ENCODE measurements at places on chromosomes 2 and 18. TPM values are rescaled to one million over a fixed set of nuclear protein-coding genes. Genes with fewer than 3 reads are reported as not detected.

DNA sequence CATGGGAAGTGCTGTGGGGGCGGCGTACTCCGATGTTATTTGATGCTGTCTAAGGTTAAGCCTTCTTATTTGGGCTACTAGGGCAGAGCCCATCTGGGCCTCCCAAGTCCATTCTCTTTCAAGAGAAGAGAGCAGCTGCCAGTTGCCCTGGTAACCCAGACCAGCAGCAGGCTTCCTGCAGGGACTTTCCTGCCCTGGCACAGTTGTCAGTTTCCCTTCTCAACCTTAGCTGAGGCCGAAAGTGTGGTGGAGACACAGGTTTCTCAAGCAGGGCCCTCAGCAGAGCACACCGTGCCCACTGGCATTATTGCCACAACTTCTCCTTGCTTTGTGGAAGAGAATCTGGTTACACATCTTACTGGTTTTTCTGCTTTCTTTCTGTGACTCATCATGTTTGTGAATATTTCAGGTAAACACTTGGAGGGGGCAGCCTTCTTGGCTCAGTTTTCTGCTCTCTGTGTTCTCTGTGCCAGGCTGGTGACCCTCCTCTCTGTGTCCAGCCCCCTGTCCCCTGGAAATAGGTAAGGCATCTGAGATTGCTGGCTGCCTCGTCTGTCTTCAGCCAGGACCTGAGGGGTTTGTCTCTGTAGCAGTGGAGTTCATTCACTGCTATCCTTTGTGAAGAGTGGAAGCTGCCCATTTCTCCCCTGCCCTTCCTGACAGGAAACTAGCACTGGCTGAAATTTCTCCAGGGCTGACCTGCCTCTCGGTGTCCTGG lies 111.0 kb downstream of the B3GNT2 start:
- no peak for DNase-seq

DNA sequence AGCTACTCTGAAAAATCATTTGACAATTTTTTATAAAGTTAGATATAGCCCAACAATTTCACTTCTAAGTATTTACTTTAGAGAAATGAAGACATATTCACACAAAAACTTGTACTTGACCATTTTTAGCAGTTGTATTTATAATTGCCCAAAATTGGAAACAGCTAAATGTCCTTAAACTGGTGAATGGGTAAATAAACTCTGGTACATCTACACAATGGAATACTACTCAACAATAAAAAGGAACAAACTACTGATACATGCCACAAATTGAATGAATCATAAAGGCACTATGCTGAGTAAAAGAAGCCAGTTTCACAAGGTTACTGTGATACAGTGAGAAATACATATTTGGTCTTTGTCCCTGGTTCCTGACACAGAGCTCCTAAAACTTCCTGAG lies 32.8 kb upstream of the BBS5 start:
- no peak for DNase-seq

- DNase-seq = no peak
Measured at GRCh38 chr2:103977668-103978067, 876.2 kb upstream of the POU3F3 start.

GRCh38 chr18:60018618-60019462 lies 119.0 kb downstream of the PMAIP1 start:
- no peak for DNase-seq

The MOGAT1 gene
- total RNA-seq = 102 TPM

DNA sequence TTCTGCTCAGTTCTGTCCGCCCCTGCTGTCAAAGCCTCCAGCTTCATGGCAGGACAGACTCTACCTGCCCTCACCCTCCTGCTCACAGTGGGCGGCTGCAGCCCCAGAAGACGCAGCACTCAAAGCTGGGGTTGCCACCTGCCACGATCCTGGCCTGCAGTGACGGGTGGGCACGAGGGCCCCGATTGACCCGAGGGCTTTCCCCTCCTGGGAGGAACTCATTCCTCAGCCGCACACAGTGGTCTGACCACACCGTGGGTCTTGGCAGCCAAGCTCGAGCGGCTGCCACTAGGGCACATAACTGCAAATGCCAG lies 47.1 kb downstream of the HS6ST1 start:
- no peak for DNase-seq

GRCh38 chr2:159497847-159498246 lies 118.5 kb downstream of the BAZ2B start:
- no peak for DNase-seq
